Nucleus accumbens (tissue), 56 donors: ENCODE measurements at places on chromosomes 1 and 21.

DNA sequence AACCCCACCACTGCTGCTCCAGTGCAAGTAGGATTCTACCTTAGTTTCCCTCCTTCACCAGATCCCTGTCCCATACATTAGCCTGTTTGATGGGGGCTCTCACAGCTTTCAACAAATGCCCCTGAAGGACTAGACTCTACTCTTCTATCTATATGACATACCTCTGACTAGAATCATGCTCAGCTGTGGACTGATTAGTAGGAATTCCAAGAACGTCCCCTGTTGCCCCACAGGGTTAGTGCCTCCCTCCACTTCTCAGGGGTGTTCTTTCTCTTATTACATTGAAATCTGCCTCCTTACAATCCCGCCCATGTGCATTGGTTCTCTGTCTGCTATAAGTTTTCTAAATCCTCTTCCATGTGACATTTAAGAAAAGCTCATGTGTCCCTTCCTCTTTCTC is 375.9 kb upstream of the DUSP10 start:
- no peak for DNase-seq

- no peak for DNase-seq
These were observed 115.4 kb upstream of the TIAM1 start for GRCh38 chr21:31459457-31459856.

GRCh38 chr1:87399701-87400100 is 71.0 kb downstream of the LMO4 start:
- DNase-seq: no peak

DNA sequence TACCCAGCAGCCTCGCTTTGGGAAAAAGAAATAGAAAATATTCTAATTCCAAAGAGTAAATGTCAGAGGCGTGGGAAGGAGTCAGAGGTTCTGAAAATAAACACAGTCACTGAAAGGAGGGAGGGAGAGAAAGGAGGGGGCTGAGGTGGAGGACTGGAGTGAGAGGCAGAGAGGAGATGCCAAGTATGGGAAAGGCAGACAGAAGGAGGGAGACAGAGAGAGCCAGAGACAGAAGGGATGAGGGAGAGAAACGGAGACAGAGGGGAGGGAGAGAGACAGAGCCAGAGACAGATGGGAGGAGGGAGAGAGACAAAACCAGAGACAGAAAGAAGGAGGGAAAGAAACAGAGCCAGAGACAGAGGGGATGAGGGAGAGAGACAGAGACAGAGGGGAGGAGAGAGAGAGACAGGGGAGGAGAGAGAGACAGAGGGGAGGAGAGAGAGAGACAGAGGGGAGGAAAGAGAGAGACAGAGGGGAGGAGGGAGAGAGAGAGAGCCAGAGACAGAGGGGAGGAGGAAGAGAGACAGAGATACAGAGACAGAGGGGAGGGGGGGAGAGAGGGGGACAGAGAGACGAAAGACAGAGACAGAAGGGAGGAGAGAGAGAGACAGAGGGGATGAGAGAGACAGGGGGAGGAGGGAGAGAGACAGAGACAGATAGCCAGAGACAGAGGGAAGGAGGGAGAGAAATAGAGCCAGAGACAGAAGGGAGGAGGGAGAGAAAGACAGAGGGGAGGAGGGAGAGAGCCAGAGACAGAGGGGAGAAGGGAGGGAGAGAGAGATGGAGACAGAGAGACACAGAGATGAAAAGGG is 525.5 kb downstream of the MATN1 start:
- DNase-seq: no peak

GRCh38 chr1:40662151-40662550 is 3.3 kb downstream of the RIMS3 start:
- no peak for DNase-seq

- DNase-seq: no peak
These were observed 79.6 kb downstream of the PSMG1 start for GRCh38 chr21:39103689-39104088.

- no peak for DNase-seq
These were observed 106.0 kb downstream of the ELAVL4 start for GRCh38 chr1:50214717-50215116.

- no peak for DNase-seq
These were observed 19.9 kb downstream of the LCE3E start for GRCh38 chr1:152546704-152547103.

DNA sequence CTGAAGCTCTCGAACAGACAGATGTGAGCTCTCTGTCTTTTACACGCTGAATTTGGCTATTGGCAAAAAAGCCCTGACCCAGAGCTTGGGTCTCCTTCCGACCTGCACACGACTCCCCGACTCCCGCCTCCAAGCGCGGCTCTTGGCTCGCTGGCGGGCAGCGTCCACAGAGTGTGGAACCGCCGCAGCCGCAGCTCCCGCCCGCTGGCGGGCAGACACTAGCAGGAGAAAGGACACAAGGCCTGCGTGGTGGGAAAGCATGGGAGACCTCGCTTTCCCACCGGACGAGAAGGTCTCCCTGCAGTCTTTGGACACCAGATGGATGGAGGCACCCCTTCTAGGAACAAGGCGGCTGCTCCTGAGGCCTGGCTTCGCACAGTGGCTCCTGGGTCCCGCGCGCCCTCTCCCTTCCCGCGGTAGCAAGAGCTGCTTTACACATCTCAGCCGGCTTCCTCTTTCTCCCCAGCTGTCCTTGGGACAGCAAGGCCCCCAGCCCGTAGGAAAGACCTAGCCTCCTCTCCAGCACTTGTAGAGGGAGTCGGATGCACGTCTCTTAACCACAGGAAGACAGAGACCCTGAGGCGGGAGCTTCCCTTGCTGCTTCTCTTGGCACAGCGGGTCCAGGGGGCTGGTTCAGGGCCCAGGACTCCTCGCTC is 92.1 kb downstream of the PRKAB2 start:
- DNase-seq: no peak

GRCh38 chr1:145887631-145888030 is 2.0 kb upstream of the ANKRD35 start:
- DNase-seq: no peak

DNA sequence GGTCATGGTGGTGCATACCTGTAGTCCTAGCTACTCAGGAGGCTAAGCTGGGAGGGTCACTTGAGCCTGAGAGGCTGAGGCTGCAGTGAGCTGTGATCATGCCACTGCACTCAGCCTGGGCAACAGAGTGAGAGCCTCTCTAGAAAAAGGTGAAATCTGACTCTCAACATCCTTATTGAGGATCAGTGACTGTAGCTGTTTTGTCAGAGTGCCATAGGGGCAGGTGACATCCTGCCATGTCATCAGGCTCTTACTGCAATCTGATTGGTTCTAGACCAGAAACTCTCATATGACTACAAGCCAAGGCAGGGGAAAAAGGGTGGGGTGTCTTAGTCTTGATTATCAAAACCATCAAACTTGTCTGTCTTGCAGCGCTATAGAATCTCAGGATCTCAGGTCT is 62.8 kb upstream of the NGF start:
- no peak for DNase-seq

DNA sequence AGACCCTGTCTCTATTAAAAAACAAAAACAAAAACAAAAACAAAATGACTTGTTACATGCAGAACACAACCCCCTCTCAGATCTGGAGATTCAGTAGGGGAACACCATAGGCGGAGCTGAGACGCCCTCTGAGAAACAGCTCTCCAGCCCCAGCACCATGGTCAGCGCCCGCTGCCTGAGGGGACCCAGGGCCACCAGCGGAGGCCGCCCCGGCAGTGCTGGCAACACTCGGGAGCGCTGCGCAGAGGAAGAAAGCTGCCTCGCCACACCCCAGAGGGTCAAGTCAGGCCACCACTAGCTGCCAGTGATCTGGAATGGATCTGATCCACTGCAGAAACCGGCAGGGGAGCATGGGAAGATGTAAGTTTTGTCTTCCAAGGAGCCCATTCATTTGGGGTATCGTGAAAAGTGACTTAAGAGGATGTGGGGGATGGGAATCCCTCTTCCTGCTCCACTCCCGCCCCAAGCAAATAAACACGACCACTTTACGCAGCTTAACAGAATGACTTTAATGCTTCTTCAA is 3.1 kb downstream of the ACTA1 start:
- DNase-seq: no peak

GRCh38 chr1:15311880-15312279 is 64.9 kb downstream of the FHAD1 start:
- DNase-seq: no peak

DNA sequence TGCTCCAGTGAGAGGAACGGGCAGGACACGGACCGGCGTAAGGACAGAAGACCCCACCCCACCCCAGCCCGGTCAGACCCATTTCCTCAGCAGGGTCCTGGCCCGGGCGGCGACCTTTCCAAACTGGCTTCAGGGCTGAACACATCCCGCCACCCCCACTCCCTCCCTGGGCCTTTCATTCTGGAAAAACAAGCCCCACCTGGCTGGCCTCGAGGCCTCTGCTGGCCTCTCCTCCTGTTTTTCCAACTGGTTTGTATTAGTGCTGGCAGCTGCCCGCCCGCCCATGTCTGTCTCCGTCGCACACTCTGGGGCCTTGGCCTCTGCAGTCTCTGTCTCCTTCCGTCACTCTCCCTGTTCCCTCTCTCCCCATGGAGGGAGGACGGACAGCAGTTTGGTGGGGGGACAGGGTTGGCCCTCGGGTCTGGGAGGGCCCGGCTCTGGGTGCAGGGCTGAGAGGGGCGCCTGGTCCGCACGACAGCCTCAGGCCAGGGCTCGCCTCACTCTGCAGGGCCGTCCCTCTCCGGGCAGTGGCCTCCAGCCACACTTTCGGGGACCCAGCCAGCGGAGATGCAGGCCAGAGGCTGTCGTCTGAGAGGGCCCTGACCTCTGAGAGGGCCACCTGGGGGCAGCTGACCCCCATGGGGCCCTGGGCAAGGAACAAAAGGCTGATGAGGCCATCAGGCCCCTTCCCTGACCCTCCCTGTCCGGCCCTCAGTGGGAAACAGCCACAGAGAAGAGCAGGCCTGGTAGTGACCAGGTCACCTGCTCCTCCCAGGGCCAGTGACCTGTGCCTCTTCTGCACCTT is 1.5 kb upstream of the MXRA8 start:
- DNase-seq: no peak

- peak; percentile 30 for DNase-seq
These were observed at the start of gene S100A16 for GRCh38 chr1:153612755-153613331. Gene S100A16 (minus strand): TSS chr1:153613137. CDS start chr1:153608151, 4,986 bp downstream.

GRCh38 chr1:8137481-8138244 is 111.6 kb upstream of the ERRFI1 start:
- no peak for DNase-seq

DNA sequence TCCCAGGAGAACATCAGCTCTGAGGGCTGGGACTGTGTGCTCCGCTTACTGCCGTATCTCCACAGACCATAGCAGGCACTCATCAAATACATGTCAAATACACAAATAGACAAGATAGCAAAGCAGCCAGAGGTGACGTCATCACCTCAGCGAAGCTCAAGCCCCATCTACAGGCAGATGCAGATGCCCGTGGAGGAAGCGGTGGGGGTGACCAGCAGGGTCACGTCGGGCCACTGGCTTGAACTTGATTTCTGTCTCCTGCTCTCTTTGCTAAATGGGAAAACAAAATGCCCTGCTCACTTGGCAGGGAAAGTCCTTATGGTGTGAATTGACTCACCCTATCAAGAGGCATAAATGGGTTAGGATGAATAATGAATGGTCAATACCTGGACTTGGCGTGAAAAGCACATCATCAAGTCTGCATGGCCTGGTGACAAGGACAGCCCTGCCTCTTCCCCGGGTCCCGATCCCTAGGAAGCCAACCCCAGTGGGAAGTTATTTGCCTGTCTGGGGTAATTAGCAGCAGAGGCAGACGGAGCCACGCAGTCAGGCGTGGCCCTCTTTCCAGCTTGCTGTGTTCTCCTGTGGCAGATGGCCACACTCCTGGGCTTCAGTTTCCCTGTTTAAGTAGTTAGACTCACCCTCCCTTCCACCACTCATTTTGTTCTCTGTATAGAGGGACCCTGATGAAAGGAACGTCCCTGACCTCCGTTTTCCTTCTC is 536.0 kb downstream of the NPHP4 start:
- DNase-seq: no peak

- no peak for DNase-seq
These were observed 119.8 kb upstream of the SPAG17 start for GRCh38 chr1:118304722-118305359.

DNA sequence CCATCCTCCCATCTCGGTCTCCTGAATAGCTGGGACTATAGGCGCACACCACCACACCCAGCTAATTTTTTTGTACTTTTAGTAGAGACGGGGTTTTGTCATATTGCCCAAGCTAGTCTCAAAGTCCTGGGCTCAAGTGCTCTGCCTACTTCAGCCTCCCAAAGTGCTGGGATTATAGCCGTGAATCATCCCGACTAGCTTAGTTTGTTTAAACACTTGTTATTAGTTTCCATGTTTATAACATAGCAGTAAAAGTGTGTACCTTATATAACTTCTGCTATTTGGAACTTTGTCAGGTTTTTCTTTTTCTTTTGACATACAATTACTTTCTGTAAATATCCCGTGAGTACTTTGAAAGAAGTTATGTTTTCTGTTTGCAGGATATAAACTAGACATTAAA is 60.6 kb upstream of the C1orf21 start:
- no peak for DNase-seq

- DNase-seq: no peak
These were observed 32.4 kb upstream of the CYP4A22 start for GRCh38 chr1:47104816-47105215.

GRCh38 chr1:36326499-36326898 is 3.1 kb upstream of the EVA1B start:
- DNase-seq: no peak

- DNase-seq: no peak
These were observed 36.3 kb upstream of the CLIC4 start for GRCh38 chr1:24708938-24709337.

DNA sequence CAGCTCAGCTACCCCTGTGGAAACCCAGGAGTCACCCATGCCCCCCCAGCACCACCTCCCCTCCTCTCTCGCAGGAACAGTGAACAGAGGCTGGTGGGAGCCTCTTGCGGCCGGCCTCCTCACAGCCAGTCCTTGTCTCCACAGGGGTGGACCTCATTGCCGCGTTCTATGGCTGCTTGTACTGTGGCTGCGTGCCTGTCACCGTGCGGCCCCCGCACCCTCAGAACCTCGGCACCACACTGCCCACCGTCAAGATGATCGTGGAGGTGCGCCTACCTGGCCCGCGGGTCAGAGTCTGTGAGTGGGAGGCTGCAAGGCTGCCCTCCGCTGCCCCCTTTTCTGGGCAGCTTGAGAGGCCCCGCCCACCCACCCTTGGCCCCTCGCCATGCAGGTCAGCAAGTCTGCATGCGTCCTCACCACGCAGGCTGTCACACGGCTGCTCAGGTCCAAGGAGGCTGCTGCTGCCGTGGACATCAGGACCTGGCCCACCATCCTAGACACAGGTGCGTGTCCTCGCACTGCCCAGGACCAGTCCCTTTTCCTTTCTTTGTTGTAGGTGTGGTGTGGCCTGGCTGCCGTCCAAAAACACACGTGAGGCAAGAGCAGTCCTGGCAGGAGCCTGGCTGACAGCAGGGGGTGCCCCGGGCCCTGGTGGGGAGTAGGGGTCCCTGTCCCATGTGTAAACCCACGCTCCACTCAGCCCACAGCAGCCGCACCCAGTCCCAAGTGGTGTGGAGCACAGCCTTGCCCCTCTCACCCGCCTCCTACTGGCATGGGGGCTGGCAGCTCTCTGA is 50.3 kb downstream of the S100B start:
- DNase-seq: no peak
